ENCODE measurements at places on chromosomes 5 and 9.

DNA sequence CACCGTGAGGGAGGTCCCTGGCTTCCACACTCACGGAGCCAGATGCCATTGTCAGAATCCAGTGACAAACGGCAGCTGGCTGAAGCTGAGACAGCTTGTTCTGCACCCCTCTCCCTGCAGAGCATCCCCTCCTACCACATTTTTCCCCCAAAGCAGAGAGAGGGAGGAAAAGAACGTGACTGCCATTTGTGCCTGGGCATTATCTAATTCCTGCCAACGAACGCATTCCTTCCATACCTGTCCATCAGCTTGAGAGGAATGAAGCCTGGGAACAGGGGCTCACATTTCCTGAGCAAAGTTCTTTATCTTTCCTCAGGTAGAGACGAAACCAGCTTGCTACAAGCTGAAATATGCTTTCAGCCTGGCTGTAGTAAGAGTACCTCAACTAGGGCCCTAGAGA lies 175.4 kb downstream of the SLIT3 start:
- DNase-seq = no peak

DNA sequence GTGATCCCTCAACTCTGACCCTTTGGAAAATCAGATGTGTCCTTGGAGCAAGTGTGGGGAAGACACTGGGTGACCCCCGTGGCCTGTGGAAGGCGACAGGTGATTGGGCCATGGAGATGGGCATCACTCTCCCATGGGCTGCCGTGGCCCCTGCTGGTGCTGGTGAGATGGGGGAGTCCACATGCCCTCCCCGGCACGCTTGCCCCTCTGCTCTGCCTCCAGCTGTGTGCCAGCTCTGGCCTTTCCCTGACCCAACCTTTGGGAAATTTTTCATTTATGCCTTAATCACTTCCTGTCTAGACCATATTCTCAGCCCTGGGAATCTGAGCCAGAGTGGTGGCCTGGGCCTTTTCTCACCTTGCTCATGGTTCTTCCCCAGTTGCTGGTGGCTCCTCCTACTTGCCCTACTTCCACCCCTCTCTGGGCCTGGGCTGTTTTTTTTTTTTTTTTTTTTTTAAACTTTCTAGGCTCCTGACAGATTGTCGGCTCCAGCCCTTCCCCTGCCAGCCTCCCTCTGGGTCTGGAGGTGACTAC lies 56.6 kb downstream of the RGS3 start:
- peak; percentile 94 for DNase-seq

DNA sequence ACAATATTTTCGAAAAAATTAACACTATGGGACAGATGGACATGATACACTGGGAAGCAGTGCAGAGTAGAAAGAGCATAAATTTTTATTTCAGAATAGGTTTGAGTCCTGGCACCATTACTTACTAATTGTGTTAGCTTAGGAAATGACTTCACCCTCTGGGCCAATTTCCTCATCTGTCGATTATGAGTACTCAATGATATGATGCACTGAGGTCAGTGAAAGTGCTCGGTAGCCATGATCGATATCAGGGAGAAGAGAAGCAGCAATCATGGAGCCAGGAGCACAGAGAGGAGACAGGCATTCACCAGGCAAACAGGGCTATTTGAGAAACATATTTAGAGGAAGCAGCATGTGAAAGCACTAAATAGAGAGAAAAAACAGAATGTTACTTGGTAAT lies 29.4 kb downstream of the NR6A1 start:
- DNase-seq = no peak

- no peak for DNase-seq
These were observed 1260.8 kb upstream of the WWC1 start for GRCh38 chr5:167030500-167031120.

GRCh38 chr5:672329-673160 lies 20.6 kb downstream of the TPPP start:
- DNase-seq = peak; percentile 80

- DNase-seq = no peak
These were observed 53.5 kb upstream of the EPB41L4A start for GRCh38 chr5:112472614-112473013.

DNA sequence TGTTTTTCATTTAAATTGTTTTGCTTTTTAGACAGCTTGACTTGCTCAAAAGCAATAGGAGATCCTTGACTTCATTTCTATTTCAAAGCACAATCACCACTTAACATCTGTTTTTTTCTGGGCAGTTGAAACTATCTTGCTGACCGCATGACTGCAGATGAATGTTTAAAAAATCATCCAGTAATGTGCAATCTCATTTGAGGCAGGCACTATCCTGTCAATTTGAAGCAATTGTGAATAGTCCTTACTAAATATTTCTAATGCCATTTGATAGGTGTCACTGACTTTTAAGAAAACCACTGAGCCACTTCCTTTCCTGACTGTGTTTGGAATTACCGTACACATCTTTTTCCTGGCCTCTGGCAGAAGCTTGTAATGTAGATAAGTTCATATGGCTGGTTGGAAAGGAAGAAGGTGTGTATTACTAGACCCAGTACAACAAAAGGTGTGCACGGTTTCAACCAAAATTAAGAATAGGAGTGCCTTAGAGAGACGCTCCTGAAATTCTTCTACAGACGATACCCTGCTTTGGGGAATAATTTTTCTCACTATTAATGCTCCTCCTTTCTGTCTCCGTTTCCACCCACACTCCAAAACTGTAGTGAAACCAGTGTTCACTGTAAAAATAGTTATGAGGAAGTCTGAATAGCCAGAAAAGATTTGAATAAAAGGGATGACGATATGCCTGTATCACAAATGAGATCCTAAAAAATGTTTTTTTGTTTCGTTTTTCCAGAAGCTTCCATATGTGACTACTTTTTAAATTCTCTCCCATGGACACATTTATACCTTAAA lies 136.7 kb upstream of the MOCS2 start:
- peak; percentile 76 for DNase-seq

- DNase-seq = no peak
These were observed 20.0 kb upstream of the ARSB start for GRCh38 chr5:79005151-79005550.

GRCh38 chr5:7597059-7597642 lies 201.2 kb downstream of the ADCY2 start:
- no peak for DNase-seq

DNA sequence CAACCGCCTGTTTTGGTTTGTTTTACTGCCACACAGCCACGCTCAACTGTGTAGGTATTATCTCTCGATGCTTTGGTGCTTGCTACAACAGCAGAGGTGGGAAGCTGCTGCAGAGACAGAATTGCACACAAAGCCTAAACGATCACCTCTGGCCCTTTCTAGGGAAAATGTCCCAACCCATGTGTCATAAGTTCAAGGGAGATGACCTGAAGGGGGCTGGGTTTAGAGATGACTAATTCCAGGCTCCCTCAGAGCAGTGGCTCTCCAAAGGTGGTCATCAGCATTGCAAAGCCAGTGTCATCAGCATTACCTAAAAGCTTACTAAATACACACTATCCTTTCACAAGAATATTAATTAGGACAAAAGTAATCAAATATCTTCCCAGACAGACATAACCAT lies 10.9 kb downstream of the ZNF622 start:
- DNase-seq = no peak

DNA sequence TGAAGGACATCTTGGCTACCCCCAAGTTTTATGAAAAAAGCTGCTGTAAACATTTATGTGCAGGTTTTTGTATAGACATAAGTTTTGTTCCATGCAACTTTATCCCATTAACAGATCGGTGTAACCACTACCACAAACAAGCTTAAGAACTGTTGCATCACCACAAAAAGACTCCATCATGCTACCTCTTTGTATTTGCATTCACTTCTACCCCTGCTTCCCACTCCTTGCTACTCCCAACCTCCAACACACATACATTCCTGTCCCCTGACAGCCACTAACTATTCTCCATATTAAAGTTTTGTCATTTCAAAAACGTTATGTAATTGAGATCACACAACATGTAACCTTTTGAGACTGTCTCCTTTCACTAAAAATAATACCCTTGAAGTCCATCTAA lies 57.8 kb upstream of the LHFPL2 start:
- DNase-seq = no peak

DNA sequence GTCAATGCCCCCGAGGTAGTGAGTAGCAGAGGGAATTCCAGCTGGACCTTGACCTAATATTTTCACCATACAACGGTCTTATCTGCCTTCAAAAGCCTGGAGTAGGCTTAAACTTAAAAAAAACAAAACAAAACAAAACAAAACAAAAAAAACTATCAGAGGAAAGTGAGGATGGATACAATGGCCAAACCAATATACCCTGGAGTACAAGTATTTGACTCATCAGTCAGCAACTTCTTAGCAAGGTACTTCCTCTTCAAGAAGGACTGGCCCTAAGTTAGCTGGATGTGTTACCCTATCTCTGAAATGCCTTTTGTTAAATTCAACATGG lies 160.6 kb upstream of the GNA14 start:
- DNase-seq = no peak

DNA sequence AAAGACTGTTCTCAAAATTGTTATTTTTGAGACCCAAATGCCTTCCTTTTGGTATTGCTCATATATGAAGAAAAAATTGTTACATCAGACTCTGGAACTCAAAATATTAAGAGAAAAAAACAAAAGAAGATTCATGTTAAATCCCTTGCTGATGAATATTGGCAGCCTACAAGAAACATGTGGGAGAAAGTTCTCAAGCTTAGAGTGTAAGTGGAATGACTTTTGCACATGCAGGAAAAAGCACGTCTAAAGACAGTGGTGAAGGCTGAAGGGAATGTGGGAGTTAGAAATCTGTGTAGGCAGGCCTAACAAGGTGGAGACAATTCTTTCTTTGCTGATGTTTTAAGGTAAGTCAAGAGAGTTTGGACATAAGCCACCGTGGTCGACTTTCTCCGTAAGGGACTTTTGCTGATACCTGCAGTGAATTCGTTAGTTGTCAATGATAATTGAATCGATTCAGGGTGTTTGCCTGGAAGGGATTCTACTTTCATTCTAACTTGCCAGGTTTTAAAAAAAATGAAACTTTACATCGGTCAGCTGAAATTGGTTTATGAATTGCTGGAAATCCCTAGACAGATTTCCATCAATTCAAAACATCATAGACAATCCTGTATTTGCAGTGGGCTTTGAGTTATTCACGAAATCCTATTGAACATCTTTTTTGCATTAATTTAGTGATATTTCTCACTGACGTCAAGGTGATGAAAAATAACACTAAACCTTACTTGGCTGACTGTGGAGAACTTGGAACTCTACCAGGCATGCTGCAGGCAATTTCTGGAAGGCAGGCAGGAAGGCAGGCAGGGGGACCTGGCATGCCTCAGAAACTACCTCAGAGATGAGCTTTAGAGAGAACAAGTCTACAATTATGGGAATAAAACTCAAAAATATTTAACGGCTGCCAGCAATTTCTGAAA lies 359.1 kb upstream of the ADAMTSL1 start:
- no peak for DNase-seq

- DNase-seq = no peak
These were observed 48.7 kb downstream of the RICTOR start for GRCh38 chr5:39025456-39025855.

DNA sequence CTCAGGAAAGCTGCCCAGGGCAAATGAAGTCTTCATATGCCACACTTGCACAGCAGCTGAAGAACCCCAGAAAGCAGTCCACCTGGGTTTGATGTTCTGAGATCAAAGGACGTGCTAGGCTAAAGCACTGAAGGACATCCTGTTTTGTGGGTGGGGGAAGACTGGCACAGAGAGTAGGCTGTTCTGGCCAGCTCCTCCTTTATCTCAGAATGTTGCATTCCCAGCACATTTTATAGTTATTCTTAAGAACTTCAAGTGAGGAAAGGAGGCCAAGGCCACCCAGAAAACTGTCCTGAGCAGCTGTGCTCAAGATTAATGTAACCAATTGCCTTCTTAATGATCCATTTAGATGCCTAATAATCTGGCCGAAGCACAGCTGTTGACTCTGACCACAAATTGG lies 10.9 kb downstream of the SHOC1 start:
- DNase-seq = no peak

DNA sequence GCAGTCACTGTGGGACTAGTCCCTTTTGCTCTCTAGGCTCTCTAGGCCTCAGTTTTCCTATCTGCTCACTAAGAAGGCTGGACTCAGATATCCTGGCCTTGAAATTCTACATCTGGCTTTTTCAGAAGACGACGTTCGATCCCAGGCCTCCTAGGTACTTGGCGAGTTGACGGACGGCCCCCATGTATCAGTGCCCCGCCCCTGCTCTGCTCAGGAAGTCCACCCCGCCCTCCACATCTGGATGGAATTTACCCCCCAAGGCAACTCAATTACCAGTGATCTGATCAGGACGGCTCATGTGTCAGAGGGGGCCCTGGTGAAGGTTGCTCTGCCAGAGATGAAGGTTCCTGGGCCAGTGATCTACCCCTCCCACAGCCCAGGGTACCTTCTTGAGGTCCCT lies 44.1 kb upstream of the SYNPO start:
- DNase-seq = no peak

GRCh38 chr5:180193749-180194375 lies 15.1 kb downstream of the RASGEF1C start:
- no peak for DNase-seq

GRCh38 chr5:140342287-140342686 lies 4.1 kb downstream of the HBEGF start:
- no peak for DNase-seq

GRCh38 chr5:170151097-170151831 lies 45.6 kb downstream of the FOXI1 start:
- DNase-seq = peak; percentile 94

GRCh38 chr5:56447232-56447631 lies 214.1 kb upstream of the ANKRD55 start:
- no peak for DNase-seq

DNA sequence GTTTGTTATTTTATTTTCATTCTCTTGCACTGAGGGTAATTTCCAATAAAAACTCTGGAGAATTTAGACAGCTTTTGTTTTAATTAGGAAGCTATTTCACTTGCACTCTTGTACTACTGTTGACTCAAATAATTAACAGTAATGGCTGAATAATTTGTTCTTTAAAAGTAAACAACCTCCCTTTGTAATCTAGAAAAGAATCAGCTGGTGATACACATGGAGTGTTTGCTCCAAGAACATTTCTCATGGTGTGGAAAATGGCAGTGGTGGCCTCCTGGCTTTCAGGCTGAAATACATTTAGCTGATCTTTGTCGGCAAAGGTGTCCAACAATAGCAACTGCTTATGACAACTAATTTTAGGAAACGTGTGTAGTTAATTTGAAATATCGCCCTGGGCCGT lies 129.4 kb downstream of the C9orf152 start:
- no peak for DNase-seq

- peak; percentile 87 for DNase-seq
These were observed 648.5 kb upstream of the WWC1 start for GRCh38 chr5:167642779-167643517.

- peak; percentile 46 for DNase-seq
These were observed 105.7 kb downstream of the SPOCK1 start for GRCh38 chr5:137393196-137393993.

Data from RCC 7860 (cell line).